ENCODE measurements at places on chromosomes 5 and 9.

DNA sequence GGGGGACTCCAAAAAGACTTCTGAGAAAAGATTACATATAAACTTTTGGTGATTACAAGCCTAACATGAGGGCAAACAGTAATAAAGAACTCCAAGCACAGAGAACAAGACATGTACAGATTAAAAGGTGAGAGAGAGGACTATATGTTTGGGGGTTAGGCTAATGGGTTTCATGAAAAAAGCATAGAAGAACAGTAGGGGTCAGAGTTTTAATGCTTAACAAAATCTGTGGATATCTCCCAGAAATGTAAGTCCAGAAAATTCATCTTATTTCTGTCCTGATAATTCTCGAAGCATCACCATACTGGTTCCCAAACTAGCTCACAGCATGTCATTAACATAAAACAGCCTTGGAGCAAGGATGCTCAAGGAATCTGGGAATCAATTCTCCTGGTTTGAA lies 137.2 kb downstream of the ARRDC3 start:
- no peak for DNase-seq

DNA sequence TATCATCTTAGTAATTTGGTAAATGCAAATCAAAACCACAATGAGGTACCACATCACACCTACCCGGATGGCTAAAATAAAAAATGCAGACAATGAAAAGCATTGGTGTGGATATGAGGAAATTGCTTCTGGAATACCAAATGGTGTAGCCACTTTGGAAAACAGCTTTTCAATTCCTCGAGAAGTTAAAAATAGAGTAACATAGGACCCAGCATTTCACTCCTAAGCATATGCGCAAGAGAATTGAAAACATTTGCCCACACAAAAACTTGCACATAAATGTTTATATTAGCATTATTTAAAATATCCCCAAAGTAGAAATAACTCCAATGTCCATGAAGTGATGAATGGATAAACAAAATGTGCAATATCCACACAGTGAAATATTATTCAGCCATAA lies 608.7 kb downstream of the ISL1 start:
- DNase-seq: no peak

DNA sequence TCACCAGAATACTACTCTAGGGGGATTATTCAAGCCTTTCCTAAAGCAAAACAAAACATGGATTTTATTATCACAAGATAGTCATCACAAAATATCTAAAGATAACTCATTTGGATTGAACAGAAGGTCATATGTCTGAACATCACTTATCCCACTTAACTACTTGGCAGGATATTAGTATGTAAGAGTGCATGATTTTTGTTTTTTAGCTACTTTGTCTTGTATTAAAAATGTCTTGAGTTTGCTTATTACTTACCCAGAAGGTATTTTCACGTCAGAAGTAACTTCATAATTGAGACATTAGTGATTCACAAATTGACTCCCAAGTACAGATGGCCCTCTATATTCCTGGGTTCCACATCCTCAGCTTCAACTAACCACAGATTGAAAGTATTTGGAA lies 113.8 kb downstream of the TLE4 start:
- DNase-seq: no peak

DNA sequence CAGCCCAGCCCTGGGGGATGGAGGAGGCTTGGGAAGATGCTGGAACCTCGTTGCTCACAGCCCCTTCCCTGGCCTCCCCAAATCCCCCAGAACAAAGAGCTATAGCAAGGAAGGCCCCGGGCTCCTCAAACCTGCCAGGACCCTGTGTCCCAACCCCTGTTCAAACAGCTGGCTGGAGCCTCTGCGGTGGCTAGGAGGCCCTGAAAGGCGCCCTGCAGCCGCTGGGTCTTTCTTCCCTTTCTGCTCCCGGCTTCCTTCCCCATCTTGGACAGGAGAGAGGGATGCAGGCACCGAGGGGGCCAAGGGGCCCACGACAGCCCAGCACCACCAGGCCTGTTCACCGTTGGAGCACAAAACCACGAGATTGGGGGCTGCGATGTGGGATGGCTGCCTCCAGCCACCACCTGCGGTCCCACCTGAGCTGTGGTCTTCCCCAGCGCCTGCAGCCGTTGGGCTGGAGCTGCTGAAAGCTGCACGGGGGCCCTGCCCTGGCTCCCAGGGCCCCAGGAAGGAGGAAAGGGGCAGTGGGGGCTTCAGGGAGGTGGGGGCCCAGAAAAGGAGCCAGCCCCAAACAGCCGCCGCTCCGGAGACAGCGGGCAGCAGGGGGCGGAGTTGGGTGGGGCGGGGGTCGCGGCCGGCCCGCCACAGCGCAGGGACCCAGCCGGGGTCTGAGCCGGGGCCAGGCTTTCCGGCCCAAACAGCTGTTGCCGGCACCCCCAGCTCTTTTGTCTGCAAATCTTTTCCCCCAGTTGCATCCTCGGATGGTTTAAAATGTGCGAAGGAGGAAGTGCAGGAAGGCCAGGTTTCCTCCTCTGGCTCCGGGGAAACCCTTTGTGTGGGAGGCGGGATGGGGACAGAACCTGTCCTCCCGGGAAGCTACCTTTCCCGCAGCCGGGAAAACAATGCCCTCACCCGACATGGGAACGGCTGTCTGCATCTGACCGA lies 16.1 kb downstream of the NOTCH1 start:
- no peak for DNase-seq

- DNase-seq: no peak
Observed at GRCh38 chr9:33250458-33250995, 10.6 kb downstream of the SPINK4 start.

GRCh38 chr5:3075309-3075708 lies 323.8 kb upstream of the IRX2 start:
- DNase-seq: no peak

- DNase-seq: no peak
Observed at GRCh38 chr5:107155707-107156106, 515.0 kb downstream of the EFNA5 start.

DNA sequence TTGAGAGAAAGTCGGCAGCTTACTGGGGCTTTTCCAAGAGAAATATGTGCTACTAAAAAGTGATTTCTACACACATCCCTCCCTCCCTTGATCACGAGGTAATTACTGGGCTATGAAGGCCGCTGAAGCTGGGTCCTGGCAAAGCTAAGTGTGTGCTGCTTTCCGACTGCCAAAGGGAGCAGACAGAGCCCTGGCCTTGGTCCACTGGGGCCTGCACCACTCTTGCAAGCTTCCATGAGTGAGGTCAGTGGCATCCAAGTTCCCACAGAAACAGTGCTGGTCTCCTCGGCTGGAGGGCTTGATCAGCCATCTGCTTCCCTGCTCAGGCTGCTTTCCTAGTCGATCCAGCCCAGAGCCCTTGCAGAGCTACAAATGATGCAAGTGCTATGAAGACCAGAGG lies 154.8 kb upstream of the LHFPL2 start:
- DNase-seq: no peak

GRCh38 chr5:123628860-123629544 lies 117.0 kb downstream of the CSNK1G3 start:
- no peak for DNase-seq

- no peak for DNase-seq
Observed at GRCh38 chr5:32679218-32679617, 31.9 kb upstream of the NPR3 start.

- no peak for DNase-seq
Observed at GRCh38 chr5:87900419-87900818, 368.2 kb downstream of the TMEM161B start.

GRCh38 chr5:1037123-1037670 lies 28.6 kb downstream of the NKD2 start:
- DNase-seq: no peak

GRCh38 chr9:4630836-4631235 lies 31.3 kb upstream of the PLPP6 start:
- DNase-seq: no peak

DNA sequence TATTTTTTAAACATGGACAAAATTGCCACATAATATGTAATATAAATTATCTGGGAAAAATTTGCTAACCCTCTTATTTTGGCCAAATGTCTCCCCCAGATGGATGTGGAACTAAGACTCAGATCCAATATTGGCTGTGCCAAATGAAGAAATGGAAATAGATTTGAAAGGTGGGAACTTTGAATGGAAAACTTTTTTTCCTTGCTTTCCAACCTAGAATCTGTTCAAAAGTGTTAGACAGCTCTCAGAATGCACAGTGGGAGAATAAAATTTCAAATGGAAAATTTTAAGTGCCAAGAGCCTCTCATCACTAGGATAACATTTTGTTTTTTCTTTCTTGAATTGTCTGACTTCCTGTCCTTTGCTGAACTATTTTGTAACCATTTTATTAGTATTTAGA lies 142.6 kb upstream of the GAS1 start:
- no peak for DNase-seq

GRCh38 chr5:150299571-150300327 lies 3.0 kb downstream of the ARSI start:
- DNase-seq: no peak

GRCh38 chr5:72326306-72326649 lies 6.1 kb downstream of the PTCD2 start:
- DNase-seq: no peak

DNA sequence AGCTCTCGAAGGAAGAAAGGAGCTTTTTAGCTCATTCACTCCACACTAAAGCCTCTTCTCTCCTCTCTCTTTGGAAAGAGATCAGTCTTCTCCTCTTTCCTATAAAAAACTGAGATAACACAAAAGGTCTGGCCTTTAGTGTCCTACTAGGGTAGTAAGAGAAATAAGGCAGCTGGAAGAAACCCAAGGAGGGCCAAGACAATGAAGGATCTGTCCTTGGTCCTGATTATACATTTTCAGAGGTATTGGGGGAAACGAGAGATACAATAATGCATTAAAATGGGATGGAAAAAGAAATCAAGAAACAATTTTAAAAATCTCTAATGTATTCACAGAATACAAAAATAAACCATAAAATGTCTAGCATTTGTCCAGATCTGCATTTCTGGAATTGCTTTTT lies 184.0 kb downstream of the SLF1 start:
- no peak for DNase-seq

DNA sequence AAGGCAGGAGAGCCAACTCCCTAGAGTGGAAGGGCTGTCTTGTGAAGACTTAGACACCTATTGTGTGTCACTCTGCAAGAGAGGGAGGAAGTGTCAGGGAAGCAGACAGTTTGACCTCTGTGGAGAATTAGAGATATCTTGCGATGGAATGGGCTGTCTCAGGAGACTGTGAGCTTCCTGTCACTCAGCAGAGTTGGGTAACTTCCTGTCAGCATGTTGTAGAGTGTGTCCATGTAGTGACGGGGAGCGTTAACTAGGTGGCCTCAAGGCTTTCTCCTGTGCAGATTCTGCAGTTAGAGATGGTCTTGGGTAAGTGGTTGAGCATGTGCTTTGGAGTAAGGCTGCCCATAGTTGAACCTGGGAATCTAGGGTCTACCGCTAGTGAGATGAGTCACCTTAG lies 136.5 kb downstream of the KIF4B start:
- no peak for DNase-seq

DNA sequence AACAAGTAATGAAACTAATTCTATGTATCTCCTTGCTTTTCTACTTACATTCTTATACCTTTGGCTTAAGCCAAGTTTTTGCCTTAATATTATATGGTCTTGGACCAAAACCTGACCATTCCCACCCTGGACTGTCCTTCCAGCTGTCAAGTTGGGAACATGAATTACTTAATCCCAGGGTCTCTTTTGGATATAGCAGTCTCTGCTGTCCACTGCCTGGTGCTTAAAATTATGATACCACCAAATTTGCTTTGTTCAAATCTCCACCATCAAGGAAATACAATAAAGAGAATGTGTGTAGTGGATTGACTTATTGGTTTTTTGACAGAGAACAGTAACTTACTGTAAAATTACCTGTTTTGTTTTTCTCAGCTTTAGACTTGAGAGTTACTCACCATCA lies 66.2 kb downstream of the ABHD17B start:
- DNase-seq: no peak

GRCh38 chr5:75351139-75351926 lies 14.3 kb downstream of the HMGCR start:
- DNase-seq: no peak

DNA sequence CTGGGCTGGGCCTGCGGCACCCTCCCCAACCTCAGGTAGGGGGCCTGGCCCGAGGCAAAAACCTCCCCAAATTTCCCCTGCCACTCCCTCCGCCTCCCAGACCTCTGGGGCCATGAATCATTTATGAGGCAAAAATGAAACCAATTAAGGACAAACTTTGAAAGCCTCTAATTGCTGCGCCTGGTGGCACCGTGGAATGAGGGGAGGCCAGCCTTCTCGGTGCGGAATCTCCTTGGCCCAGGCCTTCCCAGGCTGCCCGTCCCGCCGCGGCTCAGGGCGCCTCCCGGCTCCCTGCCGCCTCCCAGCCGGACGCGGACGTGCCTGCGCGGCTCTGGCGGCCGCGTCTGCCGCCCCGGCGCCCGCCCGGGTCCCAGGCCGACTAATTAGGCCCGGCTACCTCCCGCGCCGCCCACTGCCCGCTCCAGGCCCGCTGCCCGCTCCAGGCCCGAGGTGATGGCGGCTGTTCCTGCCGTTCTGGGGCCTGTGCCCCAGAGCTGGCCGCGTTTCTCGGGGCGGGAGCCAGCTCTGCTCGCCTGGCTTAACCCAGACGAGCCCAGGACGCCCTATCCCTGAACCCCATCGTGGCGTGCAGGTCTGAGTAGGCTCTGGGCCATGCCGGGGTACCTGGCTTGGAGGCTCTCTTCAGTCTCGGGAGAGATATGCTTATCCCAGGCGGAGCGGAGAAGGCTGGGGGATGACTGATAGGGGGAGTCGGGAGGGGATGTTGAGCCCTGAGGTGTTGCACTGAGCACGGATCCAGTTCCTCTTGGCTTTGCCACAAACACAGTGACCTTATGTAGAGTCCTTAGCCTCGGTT lies 20.1 kb downstream of the CXXC5 start:
- DNase-seq: no peak

DNA sequence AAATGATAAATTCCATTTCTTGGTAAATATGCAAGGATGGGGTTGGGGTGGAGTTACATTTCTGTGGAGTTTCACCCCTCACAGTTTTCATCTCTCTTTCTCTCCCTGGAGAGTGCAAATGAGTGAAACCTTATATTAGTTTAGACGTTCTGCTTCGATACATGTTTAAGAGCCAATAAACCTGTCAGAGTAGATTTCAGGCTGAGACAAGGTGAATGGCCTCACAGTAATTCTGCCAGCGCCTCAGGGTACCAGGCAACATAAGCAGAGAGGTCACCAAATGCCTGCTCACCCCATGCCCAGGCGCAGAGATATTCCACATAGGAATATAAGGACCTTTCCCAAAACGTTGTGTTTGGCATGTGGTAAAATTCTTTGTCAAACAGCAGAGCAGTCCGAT lies 154.9 kb upstream of the VLDLR start:
- DNase-seq: no peak

GRCh38 chr9:83509402-83509801 lies 28.8 kb downstream of the FRMD3 start:
- no peak for DNase-seq

GRCh38 chr5:57700072-57700471 lies 217.5 kb upstream of the ACTBL2 start:
- DNase-seq: no peak

- DNase-seq: no peak
Observed at GRCh38 chr5:10655972-10656830, 92.3 kb downstream of the ANKRD33B start.

DNA sequence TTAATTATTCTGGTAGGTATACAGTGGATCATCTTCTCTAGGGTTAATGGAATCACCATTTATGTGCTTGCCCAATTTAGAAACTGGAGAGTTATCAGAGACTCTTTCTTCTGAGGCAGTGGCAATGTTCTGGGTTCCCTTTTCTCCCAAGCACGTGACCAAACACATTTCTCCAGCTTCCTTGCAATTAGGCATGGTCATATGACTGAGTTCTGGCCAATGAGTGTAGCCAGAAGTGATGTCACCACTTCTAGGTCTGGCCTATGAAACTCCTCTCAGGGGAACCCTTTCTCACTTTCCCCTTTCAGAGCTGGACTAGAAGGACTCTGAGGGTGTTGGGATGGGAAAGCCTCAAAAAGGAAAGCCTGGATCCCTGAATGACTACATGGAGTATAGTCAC lies 172.0 kb downstream of the NSG2 start:
- DNase-seq: no peak
